ENCODE measurements at places on chromosomes 2 and 18. TPM values are rescaled to one million over a fixed set of nuclear protein-coding genes. Genes with fewer than 3 reads are reported as not detected.

The ZNF892 gene
- total RNA-seq, result 4.2 TPM

The G6PC2 gene
- not detected for total RNA-seq

DNA sequence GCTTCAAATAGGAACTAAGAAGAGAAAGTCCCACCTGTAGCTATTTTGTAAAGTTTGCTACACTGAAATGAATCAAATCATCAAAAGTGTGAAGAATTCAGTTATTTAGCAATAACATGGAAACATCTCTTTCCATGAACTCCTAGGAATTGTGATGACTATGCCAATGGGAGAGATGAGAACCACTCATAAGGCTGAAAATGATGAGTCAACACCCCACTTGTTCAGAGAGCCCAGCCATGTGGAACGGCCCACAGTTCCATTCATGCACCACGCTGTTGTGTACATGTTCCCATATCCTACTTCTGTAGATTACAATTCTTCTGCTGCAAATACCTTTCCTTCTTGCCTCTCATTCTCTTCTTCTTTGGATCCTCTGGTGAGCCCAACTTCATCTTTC lies 645.5 kb upstream of the ID2 start:
- DNase-seq, result no peak

DNA sequence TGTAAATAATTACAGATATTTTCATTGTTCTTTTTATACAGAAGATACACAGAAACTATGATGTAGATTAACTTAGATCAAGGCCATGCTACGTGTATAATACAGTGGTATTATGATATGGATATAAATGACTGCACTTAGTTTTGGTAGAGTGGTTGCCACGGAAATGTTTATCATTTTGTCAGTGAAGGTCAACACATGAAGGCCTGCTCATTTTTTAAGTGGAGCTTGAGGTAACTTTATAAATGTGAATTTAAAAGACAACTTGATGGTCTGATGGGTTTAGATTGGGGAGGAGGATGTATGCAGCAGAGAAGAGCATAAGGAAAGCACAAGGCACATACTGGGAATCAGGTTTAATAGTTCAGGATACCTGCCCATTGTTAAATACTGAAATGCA lies 14.4 kb upstream of the BBS5 start:
- no peak for DNase-seq

- DNase-seq, result peak; percentile 40
These were observed 19.0 kb downstream of the DYNC1I2 start for GRCh38 chr2:171706152-171706803.

- peak; percentile 93 for DNase-seq
These were observed 15.1 kb upstream of the NMUR1 start for GRCh38 chr2:231545105-231545902.

- peak; percentile 91 for DNase-seq
These were observed 81.4 kb downstream of the BIN1 start for GRCh38 chr2:127025359-127026166.

GRCh38 chr18:74473976-74474640 lies 17.0 kb upstream of the DIPK1C start:
- no peak for DNase-seq

- peak; percentile 38 for DNase-seq
These were observed 100.7 kb downstream of the C2orf74 start for GRCh38 chr2:61262699-61263098.
